ENCODE measurements at places on chromosomes 5 and 9.

GRCh38 chr5:36507332-36507952 lies 99.0 kb upstream of the SLC1A3 start:
- DNase-seq = peak; percentile 73

- no peak for DNase-seq
These were observed 2257.5 kb upstream of the C9orf72 start for GRCh38 chr9:29830821-29831220.

GRCh38 chr9:71975833-71976232 lies 64.4 kb downstream of the C9orf85 start:
- no peak for DNase-seq

DNA sequence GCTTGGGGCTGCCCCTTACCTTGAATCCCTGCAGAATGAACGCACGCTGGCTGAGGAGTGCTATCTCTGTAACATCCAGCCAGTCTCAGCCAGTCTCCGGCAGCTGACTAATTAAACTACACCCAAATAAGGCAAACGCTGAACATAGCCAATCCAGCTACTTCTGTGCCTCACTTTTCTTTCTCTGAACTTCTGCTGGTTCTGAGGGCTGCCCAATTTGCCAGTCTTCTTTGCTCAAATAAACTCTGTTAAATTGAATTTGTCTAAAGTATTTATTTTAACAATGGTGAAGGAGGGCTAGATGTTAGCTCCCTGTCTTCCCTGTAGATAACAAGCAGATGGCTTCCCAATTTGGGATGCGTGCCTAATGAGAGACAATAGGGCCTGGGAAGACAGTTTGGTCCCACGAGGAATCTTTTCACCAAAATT lies 154.0 kb upstream of the NFIL3 start:
- DNase-seq = no peak
